ENCODE measurements at places on chromosomes 12 and 14.

- no peak for DNase-seq
Observed at GRCh38 chr12:95820096-95820703, 29.6 kb upstream of the NTN4 start.

DNA sequence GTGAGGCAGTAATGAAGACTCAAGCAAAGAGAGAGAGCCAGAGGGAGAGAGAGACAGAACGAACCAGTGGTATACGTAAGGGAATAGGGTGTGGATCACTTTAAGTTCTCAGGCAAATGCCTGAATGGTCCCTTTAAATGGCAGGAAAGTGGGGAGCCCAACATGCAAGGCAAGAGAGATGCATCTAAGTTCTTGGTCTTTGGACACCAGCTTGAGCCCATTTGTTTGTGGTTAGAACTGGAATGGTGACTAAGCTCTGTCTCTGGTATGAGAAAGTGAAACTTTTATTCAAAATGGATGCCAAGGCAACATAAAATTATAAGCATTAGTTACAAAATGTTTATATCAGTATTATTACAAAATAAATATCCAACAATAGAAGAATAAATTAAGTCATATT is 192.2 kb upstream of the ALG10 start:
- DNase-seq: no peak

DNA sequence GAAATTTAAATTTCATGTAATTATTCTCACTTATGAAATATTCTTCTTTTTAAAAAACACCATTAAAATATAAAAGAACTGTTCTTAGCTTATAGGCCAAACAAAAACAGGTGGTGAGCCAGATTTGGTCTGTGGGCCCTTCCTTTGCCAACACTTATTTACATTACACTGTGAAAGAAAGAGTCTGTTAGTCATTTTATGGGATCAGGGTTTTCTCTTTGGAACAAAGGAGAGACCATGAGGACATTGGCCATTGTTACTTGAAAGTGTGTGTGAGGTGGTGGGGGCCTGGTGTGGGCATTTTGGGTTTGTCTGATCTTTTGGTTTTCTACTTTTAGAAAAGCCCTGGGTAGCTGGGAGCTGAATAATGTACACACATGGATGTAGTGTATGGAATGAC is 62.7 kb downstream of the TTC6 start:
- DNase-seq: no peak

DNA sequence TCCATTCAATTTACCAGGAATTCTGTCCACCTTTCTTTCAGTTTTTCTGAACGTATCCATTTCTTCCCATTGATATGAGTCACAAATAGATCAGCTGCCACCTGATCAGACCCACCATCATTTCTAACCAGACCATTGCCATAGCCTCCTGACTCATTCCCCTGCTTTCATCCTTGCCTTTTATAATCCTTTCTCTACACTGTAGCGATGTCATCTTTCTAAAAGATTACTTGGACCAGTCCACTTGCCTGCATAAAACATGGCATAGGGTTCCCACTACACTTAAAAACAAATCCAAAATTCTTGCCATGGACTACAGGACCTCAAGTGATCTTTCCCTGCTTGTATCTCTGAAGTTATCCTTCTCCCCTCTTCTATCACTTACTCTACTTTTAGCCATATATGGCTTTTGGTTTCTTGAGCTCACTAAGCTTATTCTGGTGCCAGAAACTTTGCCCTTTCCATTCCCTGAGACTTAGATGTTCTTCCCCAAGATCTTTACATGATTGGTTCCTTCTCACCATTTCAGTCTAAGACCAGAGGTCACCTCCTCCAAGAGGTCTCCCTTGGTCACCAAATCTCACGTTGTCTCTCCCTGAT is 149.5 kb upstream of the KRR1 start:
- no peak for DNase-seq

DNA sequence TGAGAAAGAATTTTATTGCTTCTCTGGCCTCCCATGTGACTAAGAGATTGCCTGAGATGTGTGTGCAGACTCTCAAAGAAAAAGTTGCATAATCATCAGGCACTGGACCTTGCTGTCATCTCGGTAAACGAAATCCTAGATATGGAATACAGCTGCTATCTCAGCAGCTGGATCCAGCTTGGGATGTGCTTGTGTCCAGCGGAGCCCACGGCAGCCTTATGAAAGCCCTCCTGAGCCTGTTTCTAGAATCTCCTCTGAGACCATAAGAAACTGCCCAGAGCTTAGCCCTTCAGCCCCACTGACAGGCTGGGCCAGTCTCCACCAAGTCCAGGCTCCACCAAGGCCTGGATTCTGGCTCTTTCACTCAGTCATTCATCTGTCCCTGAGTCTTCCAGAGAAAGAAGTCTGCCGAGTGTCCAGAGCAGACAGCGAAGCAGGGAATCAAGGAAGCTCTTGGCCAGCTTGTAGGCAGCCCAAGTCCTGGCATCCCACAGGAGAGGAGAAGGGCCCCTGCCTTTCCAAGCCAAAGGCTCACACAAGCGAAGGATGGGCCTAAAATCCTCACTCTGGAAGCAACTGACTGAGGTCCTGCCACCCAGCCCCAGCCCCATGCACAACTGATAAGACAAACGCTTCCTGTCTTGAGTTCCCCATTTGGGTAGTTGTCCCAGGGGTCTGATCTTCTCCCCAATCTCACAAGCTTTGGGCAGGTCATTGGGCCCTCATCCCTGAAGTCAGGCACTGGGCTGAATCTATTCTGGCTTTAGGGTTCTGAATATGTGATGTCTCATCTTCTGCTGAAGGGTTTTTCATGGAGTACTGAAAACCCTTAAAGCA is 97.8 kb downstream of the SEC23A start:
- DNase-seq: no peak

DNA sequence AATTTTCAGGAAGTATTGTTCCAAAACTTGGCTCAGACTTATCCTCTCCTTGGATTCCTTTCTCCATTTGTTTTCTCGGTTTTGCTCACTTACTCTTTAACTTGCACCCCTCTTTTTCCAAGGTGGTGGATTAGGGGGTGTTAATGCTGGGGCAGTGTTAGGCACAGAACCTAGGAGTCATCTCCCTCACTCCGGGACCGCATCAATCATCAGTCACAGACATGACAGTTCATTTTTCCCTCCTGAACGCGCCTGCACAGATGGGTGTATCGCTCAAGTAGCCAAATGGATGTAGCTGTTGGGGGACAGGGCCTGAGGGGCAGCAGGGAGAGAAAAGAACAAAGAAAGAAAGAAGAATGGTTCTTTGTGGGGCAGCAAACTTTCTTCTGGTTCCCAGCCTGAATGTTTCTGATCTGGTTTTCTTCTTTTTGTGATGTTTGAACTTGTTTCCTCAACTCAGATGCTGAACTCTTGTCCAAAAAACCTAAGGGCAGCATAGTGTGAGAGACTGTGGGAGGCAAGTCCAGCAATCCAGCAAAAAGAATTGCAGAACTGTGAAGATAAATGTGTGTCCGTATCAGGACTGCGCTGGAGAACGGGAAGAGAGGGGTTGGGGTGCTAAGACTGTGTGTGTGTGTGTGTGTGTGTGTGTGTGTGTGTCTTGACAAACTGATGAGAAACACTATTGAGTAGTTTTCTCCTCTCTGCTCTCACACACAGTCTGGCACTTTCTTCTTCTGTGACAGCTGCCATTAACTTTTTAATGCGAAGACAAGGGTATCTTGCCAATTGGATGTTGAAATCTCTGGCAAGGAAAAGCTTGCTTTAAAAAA is 131.1 kb downstream of the FBXL14 start:
- no peak for DNase-seq

GRCh38 chr12:119940897-119941296 is 48.1 kb upstream of the BICDL1 start:
- no peak for DNase-seq

DNA sequence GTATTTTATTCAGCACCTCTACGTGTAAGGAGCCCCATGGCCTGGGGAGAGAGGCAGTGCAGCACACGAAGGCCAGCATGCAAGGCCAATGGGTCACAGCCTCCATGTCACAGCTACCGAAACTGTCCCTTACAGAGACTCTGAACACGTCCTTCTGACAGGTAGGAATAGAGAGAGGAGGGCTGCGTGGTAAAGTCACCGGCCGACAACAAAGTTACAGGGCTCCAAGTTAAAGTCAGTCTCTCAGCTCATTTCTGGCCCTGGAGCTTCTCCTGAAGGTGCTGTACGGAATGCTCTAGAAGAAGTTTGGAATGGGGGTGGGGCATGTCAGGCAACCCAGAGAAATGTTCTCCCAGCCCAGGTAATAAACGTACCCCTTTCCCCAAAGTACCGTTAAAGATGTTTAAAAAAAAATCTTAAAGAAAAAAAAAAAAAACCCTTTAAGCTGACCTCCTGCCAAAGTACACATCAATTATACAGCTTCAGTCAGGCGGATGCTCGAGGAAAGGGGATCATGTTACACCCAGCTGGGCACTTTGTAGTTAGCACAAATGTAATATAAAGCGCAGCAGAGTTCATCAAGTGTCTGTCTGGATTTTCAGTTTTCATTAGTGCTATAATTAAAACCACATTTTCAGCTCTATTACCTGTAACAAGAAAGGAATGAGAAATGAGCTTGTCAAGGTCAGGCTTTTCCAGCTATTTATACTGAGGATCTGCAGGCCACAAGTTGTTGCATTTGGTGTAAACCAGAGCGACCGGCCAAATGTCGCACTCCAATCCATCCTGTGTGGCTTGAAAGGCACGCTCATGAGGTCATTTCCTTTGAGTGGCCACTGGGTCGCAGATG is 53.3 kb upstream of the CDKN3 start:
- DNase-seq: no peak

- no peak for DNase-seq
Observed at GRCh38 chr12:30725739-30726138, 29.0 kb downstream of the CAPRIN2 start.

GRCh38 chr12:44812062-44812461 is 64.1 kb downstream of the NELL2 start:
- no peak for DNase-seq

GRCh38 chr14:28116716-28117115 is 649.9 kb upstream of the FOXG1 start:
- no peak for DNase-seq

DNA sequence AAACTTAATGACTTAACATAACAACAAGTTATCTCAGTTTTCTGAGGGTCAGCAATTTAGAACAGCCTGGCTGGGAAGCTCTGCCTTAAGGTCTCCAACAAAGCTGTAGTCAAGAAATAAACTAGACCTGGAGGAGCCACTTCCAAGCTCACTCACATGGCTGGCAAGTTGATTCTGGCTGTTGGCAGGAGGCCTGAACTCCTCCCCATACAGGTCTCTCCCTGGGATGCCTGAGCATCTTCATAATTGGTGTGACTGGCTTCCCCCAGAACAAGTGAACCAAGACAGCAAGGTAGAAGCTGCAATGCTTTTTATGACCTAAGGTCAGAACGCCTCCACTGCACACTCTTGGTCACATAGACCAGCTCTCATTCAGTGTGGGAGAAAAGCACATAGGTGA is 128.3 kb downstream of the SAMD4A start:
- no peak for DNase-seq

DNA sequence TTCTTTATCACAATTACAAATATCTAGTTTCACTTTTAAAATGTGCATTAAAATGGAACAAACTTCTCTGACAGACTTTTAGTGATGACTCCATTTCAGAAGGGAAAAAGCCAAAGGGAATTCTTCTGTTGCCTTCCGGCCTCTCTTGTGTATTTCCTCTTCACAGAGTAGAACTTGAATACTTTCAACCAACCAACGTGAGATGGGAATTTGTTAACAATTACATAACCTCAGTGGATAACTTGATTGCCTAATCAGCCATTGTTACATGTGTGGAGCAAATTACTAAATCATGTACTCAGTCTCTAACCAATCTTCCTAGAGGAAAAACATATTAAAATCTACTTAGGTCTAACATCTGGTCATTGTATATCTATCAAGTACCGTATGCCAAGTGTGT is 291.1 kb downstream of the SYT1 start:
- DNase-seq: no peak

DNA sequence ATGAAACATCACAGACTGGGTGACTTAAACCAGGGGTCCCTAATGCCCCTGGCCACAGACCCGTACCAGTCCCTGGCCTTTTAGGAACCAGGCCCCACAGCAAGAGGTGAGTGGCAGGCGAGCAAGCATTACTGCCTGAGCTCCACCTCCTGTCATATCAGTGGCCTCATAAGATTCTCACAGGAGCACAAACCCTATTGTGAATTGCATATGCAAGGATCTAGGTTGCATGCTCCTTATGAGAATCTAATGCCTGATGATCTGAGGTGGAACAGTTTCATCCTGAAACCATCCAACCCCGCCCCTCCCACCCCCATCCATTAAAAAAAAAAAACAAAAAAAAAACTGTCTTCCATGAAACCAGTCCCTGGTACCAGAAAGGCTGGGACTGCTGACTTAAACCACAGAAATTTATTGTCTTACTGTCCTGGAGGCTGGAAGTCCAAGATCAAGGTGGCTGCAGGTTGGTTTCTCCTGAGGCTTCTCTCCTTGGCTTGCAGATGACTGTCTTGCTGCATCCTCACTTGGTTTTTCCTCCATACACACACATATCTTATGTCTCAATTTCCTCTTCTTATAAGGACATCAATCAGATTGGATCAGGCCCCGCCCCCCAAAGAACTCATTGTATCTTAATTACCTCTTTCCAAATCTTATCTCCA is 235.9 kb downstream of the CHST11 start:
- no peak for DNase-seq

- no peak for DNase-seq
Observed at GRCh38 chr12:122363782-122364181, 58.7 kb downstream of the CLIP1 start.

DNA sequence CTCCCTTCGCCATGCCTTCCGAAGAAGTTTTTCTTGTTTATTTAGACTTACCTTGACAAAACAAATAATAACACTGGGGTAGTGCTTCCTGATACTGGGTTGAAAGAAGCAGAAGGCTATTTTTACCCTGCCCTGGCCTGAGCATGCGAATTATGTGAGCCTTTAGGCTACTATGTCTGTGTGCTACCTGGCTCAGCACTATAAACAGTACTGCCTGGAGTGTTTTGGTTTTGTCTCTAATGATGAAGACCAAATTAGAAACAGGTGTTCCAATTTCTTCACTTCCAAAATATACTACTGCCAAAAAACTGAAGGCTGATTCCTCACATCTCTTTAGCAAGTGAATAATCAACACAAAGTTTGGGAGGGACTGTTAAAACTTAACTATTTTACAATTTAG is 7.6 kb upstream of the OVCH1 start:
- no peak for DNase-seq

GRCh38 chr14:22887990-22888378 is 5.0 kb downstream of the REM2 start:
- peak; percentile 81 for DNase-seq

GRCh38 chr12:6180268-6181051 is 19.7 kb upstream of the CD9 start:
- DNase-seq: no peak

DNA sequence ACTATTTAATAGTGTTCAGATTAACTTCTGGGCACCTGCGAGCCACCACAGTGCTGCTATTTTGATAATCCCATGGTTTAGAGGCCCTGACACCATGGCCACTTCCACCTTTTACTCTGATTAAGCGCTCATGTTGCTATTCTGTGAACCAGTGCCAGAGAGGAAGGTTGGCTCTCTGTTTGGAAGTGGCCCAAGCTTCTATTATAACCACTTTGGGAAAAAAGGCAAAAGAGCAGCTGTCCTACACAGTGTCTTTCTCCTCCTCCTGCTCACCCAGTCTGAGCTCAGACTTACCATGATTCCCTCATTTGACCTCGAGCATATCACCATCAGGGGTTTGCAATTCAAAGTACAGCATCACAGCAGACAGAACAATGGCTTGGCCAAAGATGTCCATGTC is 23.3 kb downstream of the DYRK2 start:
- no peak for DNase-seq
